Pons (tissue), 1 donor: ENCODE measurements at places on chromosomes 1 and 21.

DNA sequence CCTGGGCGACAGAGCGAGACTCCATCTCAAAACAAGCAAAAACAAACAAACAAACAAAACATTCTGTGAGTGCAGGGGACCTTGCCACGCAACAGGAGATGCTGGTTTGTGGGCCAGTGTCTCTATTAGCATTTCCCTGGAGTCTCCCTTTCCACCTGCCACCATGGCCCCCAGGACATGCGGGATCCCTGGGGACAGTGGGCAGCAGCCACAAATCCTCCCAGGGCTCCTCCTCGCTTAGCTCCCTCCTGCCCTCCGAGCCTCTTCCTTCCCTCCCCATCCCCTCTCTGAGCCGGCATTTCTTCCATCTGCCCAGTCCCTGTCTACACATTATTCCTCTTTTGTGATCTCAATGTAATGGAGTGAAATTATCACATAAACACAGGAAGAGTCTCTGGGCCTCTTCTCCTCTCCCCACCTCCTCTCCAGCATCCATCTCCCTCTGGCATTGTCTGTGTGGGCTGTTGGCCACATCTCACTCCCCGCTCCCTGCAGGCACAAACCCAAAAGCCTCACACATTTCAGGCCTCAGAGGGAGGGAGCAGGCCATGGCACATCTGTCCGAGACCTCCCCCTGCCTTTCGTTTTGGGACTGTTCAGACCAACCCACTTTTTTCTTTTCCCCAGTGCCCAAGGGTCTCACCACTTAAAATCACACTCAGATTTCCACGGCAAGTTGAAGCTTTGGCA is 144.3 kb downstream of the MIS18A start:
- DNase-seq: no peak

GRCh38 chr1:158952416-158952815 is 21.1 kb downstream of the PYHIN1 start:
- DNase-seq: no peak

DNA sequence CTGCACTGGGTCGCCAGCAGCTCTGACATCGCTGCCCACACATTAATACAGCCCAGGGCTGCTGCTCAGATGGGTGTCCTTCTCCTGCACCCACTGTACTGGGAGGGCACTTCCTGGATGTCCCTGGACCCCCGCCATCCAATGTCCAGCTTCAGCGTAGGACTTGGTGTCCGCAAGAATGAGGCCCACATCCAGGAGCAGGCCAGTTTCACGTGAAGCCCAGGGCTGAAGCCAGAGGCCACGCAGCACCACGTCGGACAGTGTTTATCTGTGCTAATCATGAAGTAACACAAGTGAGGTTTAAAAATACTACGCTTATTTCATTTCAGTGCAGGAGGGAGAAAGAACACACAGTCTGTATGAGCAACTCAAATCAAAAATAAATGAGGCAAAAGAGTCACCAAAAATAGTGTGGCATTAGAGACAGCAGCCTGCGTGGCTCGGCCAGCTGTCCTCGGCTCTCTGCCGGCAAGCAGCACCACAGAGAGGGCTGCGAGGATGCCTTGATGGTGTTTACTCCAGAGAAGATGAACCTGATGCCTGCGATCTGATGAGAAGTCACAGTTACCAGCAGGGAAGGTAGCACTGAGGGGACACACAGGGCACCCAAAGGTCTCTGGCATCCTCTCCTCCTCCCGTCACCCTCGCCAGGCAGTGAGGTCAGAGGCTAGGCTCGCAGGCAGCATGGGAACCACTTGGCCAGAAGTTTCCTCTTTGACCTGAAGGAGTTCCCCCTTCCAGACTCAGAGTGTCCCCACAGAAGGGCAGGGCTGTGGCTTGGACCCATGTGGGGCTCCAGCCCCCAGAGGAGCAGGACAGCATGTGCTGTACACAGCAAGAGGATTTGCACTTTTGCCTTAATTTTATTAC is 22.1 kb upstream of the NPHP4 start:
- no peak for DNase-seq

GRCh38 chr1:46300673-46301405 is 2.6 kb downstream of the LRRC41 start:
- peak; percentile 20 for DNase-seq

GRCh38 chr1:25146451-25146855 is 85.8 kb downstream of the SYF2 start:
- DNase-seq: no peak

DNA sequence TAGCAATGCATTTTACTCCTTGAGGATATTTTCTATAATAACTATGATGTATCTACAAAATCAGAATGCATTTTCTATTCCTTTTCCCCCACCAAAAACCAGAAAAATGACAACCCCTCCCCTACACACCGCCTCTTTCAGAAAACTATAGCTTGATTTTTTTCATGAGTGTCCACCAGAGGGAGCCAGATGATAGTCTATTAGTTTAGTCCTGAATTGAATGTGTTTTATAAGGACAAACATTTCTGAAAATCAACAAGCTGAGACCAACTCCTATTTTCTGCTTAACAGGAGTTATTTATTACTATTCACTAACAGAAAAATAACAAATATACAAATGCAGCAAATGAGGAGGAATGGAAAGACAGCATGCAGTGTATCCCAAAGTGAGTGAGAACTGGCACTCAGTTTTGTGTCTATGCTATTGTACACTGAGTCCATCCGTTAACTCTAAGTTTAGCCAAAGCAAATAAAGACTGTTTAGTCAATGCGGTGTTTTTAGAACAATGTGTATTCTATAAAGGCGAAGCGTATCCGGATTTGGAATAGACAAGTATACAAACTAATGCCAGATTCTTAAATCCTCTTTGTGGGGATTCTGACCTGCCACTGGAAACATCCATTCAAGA is 182.6 kb downstream of the VAV3 start:
- DNase-seq: peak; percentile 80

DNA sequence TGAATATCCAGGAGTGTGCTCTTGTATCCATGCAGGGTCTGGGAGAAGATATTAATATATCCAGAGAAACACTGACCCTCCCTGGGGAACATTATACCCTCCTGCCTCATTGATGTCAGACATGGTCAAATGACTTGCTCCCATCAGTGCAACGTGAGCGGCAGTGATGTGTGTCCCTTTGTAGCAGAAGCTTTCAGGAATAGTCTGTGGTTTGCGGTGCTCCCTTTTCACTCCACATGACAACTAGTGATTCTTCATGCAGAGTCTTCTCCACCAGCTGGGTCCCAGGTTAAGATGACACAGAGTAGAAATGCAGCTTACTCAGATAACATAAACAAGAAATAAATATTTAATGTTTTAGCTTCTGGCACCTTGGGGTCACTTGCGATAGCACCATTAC is 31.9 kb upstream of the LYPD8 start:
- no peak for DNase-seq

- DNase-seq: no peak
Observed at GRCh38 chr21:31658053-31658452, 1.4 kb upstream of the SOD1 start.

GRCh38 chr1:219506473-219506899 is 106.4 kb downstream of the ZC3H11B start:
- DNase-seq: no peak

DNA sequence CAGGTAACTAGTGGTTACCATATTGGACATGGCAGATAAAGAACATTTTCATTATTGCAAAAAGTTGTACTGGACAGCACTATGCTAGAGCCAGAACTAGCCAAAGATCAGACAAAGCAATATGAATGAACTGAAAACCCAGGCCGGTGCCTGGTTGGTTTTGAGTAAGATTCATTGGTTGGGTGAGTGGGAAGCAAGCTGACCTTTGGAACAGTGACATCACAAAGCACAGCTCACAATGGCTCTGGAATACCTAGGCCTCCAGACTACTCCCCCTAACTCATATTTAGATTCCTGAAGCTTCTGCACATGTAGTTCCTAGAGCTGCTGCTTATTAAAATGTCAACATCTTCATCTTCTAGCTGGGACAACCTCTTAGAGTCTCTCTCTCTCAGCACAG is at the start of gene TMCO2:
TSS of gene TMCO2 (plus strand) at position 283 of the 400 bp plus-strand sequence. CDS start at position 340, 57 bp downstream.
- DNase-seq: no peak

DNA sequence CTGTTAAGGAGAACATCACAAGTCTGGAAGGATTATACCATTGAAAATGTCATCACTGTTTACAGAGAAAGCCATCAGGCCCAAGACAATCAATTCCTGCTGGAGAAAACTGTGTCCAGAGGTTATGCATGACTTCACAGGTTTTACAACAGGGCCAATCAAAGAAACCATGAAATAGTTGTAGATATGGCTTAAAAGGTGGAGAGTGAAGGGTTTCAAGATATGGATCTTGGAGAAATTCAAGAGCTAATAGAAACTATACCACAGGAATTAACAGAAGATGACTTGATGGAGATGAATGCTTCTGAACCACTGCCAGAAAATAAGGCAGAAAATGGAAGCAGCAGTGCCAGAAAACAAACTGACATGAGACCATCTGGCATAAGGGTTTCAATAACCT is 30.2 kb downstream of the USP1 start:
- no peak for DNase-seq

- DNase-seq: peak; percentile 23
Observed at GRCh38 chr1:110462964-110463363, 12.0 kb downstream of the PROK1 start.

GRCh38 chr1:111174070-111174469 is 26.4 kb downstream of the DENND2D start:
- DNase-seq: no peak

GRCh38 chr21:14686466-14687267 is 140.6 kb upstream of the SAMSN1 start:
- DNase-seq: peak; percentile 58

- peak; percentile 24 for DNase-seq
Observed at GRCh38 chr1:197464044-197464443, 196.0 kb downstream of the CRB1 start.

- DNase-seq: no peak
Observed at GRCh38 chr1:37125295-37125694, 91.0 kb upstream of the GRIK3 start.

GRCh38 chr1:112298558-112298957 is 97.5 kb upstream of the CTTNBP2NL start:
- no peak for DNase-seq

GRCh38 chr1:157107702-157108101 is 8.1 kb upstream of the ETV3L start:
- DNase-seq: no peak

GRCh38 chr1:206676499-206676898 is 8.2 kb upstream of the MAPKAPK2 start:
- DNase-seq: no peak

DNA sequence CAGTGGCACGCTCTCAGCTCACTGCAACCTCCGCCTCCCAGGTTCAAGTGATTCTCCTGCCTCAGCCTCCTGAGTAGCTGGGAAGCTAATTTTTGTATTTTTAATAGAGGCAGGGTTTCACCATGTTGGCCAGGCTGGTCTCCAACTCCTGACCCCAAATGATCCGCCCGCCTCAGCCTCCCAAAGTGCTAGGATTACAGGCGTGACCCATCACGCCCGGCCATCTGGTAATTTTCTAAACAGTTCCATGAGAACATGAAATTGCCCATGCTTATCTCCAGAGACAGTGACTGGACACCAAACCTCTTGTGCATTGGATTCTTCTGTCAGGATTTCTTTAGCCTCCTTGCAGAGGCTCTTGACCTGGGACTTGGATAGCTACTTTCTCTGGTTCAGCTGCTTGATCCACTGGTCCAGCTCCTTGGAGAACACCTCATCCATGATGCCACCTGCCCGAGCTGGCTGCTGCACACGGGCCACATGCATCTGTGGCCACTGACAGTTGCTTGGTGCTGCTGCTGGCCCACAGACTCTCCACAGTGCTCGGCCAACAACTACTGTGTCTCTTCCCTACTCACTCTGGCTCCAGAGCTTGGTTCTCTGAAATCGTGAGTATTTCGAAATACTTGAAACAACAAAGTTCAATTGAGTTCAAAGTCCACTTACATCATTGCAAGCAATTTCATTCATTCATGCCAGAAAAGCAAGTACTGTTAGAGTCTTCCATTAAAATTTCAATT is 40.0 kb upstream of the CTPS1 start:
- no peak for DNase-seq

GRCh38 chr1:111768023-111768422 is 12.3 kb downstream of the DDX20 start:
- DNase-seq: no peak

DNA sequence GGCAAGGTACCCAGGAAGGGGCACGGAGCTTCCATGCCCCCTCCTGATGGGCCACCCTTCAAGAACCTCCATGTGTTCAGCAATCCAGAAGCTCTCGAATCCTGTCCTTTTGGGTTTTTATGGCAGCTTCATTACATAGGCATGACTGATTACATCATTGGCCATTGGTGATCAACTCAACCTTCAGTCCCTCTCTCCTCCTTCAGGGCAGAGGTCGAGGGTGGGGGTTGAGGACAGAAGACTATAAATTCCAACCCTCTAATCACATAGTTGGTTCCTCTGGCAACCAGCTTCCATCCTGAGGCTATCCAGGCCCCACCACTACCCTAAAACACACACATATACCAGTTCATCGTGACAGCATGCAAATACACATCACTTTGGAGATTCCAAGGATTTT is 135.7 kb downstream of the ZNF281 start:
- no peak for DNase-seq

- DNase-seq: no peak
Observed at GRCh38 chr1:29238620-29239002, 2.3 kb downstream of the PTPRU start.

GRCh38 chr1:46183079-46183847 is 7.0 kb upstream of the P3R3URF start:
- peak; percentile 54 for DNase-seq

DNA sequence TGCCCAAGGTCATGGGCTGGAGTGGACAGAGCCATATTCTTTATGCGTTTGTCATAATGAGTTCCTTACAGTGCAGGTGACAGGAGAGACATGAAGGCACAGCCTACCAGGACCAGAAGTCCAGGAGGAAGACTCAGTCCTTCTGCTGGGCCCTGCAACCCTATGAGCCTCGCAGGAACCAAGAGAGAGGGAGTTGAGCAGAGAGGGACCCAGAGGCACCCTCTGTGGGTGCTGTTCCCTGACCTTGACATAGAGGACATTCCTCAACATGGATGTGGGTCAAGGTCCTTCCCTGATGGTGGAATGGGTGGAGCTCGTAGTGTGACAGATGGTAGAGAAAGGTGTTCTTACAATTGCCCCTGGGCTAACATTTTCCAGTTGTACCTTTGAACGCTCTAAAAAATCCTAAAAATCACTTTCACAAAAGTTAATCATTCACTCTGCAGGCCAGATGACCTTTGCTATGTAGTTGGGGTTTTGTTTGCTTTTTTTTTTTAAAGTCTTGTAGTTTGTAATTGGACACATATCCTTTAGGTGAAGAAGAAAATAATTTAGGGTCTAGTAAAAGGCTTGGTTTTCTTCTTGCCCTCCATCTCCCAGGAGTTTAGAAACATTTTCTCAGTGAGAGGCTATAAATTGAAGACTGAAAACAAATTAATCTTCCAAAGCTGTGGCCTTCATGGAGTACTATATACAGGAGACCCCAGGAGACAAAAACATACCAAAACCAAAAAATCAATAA is 41.9 kb downstream of the MAB21L3 start:
- no peak for DNase-seq
